ENCODE measurements at places on chromosomes 5 and 9.
A peak's percentile ranks its signal among the peaks of the same experiment; 100 is the strongest.

DNA sequence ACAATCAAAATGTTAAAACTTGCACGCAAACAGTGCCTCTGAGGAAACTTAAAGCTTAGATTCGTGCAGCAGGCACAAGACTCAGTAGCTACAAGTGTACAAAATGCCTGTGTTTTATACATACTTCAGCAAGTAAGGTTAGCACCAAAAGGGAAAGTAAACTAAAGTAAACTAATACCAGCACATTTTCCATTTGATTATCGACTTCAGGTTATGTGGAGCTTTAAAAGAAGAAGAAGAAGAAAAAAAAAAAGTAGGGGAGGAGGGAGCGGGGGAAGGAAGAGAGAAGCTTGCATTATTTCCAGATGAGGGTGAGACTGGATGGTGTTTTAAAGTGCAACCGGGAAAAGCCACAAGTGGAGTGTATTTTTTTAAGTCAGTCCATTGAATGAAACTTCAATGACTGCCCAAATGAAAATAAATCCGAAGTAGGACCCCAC lies 596 bp upstream of the ADAMTS6 start:
- no peak for DNase-seq

DNA sequence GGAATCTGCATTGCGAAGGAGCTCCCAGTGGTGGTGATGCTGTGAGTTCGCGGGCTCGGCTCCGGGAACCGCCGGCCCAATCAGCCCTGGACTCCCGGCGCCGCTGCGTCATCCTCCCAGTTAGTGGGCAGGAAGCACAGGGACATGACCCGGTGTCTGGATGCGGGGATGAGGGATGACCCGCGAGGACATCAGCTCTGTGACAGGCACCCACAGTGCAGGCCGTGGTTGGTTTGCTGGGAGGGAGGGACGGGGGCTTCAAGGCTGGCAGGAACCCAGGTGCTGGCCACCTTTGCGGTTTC lies 996 bp downstream of the NXNL2 start:
- no peak for DNase-seq

GRCh38 chr5:160048131-160048530 lies 39.2 kb downstream of the TTC1 start:
- no peak for DNase-seq

- DNase-seq = no peak
Observed at GRCh38 chr5:141839015-141839513, 39.1 kb downstream of the PCDH1 start.

DNA sequence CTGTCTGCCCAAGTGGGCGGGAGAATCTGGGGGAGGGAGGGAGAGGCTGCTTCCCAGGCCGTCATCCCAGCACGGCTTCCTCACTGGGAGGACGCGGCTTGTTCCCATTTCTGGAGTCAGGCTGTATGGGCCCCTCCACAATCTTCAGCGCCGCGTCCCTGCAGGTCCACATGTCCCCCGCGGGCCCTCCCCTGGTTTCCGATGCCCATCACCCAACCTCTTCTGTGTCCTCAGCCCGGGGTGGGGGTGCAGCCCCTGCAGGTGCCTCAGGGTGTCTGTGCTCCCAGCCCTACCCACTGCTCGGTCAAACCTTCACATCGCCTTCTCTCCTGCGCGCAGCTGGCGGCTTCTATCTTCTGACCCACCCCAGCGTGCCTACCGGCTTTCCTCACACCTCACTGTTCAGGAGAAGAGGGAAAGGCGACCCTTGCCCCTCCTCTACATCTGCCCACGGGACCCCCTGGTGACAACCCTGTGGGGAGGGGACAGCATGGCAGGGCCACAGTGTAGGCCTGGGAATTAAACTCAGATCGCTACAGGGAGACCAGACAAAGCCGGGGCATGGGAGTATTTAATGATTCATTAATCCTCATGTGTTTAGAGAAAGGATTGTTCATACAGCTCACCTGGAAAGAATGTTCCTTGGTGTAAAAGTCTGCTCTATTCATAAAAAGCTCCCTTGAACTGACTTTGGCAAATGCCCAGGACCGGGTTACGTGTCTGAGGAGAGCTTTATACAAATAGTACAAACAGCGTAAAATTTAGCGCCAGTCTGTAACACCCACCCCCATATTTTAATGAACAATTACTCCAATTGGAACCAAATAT lies 145.1 kb downstream of the IRX1 start:
- DNase-seq = no peak

DNA sequence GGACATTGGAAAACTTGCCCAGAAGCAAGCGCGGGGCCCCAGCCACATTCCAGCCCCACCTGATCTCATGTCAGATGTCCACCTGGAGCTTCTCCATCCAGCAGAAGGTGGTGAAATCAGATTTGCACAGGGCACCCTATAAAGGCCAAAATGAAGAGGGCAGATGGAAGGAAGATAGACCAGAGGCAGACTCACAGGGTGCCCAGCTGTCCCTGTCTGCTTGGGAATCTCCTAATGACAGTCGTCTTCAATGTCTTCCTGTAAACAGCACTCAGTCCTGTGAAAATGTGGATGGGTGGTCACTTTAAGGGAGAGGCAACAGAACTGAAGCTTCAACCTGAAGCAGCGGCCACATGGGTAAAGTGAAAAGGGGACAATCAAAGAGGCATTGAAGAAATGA lies 607.5 kb downstream of the IRX1 start:
- DNase-seq = no peak

GRCh38 chr9:5085993-5086392 lies 99.4 kb downstream of the INSL6 start:
- DNase-seq = no peak

- DNase-seq = no peak
Observed at GRCh38 chr9:1200847-1201251, 150.7 kb downstream of the DMRT2 start.

GRCh38 chr5:53067641-53068040 lies 41.9 kb downstream of the MOCS2 start:
- no peak for DNase-seq

GRCh38 chr5:66647146-66647856 lies 51.1 kb downstream of the MAST4 start:
- no peak for DNase-seq

- DNase-seq = no peak
Observed at GRCh38 chr5:92780057-92780456, 801.0 kb downstream of the NR2F1-AS1 start.

- peak; percentile 64 for DNase-seq
Observed at GRCh38 chr9:114484854-114485443, 20.3 kb downstream of the WHRN start.

- DNase-seq = no peak
Observed at GRCh38 chr5:55636683-55637082, 75.4 kb downstream of the SLC38A9 start.

DNA sequence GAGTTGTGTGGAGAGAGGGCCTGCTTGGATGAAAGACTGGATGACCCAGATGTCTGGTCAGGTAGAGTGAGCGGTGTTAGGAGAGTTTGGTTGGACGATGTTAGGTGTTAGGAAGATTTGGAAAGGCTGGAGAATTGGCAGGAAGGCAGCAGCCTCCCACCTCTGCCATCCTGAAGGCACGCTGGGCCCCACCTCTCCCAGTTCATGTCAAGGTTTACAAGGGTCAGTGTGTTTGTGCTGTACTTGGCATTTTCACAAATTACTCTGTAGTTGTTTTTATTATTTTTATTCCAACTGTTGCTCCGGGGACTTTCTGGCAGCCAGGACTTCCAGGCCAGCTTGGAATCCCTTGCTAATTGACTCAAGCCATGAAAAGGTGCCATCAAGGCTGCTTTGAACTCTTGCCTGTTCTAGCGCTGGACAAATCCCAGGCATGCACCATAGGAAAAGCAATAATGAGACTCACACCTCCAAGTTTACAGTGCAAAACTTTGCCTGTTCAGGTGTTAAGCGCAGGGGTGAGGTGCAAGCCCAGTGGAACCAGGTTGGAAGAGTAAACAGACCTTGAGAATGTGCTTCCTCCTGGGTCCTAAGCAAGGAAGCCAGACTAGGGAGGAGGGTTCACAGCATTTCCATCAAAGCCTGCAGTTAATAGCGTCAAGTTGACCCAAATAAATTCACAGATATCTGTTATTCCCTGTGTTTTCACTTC lies 41.7 kb upstream of the KLF9 start:
- DNase-seq = no peak

GRCh38 chr9:78393340-78393739 lies 96.4 kb downstream of the PSAT1 start:
- no peak for DNase-seq

- no peak for DNase-seq
Observed at GRCh38 chr5:40999966-41000365, 71.2 kb downstream of the MROH2B start.

DNA sequence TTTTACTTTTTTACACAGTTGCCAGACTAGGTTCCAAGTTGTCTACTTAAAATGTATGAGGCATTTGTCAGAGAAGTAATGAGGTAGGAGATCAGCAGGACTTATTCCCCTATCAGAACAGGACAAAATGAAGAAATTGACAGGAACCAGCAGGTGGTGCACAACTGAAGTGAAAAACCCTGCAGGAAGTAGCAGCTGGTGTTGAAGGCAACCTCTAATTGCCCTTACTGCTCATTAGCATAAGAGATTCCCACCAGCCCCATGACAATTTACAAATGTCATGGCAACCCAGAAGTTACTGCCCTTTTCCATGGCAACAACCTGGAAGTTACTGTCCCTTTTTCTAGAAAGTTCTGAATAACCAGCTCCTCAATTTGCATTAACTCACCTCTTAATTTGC lies 5.4 kb downstream of the PCDHB15 start:
- no peak for DNase-seq

DNA sequence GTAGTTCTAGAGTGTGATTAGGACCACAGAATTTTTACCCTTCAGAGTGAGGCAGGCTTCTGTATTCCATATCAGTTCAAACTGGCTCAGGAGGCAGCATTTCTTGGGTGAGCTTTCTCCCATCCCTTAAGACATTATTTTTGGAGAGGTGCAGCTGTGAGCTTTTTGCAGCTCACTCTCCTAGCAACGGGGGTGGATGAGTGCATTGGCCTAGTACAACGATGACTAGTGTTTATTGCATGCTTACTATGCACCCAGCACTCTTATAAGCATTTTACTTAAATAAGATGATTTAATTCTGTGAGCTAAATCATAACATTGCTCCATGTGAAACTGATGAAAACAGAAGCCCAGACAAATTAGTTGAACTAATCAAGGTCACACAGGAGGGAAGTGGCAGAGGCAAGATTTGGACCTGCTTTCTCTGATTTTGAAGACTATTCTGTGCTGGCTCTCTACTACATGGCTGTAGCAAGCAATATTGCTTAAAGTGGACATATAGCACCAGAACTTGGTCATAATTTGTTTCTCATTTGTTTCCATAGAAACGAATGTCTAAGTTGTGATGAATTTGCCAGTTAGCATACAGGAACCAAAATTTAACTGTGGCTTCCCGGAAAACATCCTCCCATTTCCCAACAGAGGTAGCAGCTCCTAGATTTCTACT lies 372.1 kb upstream of the RIOK2 start:
- no peak for DNase-seq

DNA sequence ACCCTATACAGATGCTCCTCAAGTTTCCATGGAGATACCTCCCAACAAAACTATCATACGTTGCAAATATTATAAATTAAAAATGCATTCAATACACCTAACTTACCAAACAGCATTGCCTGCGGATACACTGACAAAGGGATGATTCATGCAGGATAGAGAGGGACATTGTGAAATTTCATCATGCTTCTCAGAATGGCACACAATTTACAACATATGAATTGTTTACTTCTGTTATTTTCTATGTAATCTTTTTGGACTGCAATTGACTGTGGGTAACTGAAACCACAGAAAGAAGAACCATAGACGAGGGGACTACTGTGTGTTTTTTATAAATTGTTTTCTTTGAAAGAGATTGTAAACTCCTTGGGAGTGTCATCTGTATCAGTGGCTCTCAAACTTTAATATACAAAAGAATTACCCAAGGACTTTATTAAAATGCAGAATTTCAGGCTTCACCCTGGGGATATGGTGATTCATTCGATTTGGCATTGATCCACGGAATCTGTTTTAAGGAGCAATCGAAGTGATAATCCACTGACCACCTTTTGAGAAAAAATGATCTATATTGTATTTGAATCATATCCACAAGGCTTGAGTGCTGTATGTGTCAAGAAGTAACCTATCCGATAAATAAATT lies 146.4 kb downstream of the SGCD start:
- no peak for DNase-seq

DNA sequence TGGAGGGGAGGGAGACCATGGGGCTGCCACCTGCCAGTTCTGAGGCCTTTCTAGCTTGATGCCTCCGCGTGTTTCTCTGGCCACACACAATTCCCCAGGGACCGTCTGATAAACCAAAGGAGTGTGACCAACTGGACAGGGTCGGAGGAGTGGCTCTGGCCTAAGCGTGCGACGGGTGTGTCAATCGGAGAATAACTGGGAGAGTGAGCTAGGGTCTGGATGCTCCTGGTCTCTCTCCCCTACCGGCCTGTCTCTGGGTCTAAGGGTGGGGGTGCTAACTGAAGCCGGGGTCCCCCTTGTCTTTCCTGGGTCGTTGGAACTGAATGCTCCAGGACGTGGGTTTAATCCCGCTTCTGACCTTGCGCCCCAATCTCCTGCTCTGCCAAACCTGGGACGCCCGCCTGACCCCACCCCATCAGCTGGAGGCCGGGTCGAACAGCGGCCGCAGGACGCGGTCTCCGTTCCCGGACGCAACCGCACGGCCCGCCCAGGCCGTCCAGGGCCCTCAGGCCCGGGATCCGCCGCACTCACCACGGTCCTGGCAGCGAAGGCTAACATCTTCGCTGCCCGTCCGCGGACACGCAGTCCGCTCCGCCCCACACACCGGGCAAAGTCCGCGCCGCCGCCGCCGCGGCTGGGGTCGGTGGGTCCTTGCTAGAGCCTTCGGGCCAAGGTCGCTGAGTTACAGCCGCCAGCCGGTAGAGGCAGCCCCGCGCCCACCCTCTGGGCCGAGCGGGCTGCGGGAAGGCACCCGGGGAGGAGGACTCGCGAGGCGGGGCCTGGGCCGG lies 447 bp downstream of the CRAT start:
- DNase-seq = no peak

DNA sequence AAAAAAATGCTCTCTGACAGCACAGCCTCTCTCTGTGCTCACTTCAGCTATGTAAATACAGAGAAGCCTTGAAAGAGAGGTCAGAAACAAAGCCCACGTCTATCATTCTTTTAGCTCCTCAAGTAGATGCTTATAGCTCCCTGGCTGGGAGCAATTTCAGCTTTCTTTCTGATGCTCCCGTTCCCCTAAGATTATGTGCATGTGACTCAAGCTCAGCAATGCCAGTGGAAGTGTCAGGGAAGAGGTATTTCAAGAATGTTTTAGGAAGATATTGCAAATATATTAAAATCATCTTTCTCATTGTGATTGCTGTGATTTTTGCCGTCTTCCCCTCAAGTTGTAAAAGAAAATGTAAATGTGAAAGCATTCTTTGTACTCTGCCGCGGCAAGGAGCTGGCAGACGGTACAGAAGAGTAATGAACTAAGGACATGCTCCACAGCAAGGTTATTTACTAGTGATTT lies 1353.7 kb upstream of the ACO1 start:
- no peak for DNase-seq
